Upper lobe of left lung (tissue), 6 donors: ENCODE measurements at places on chromosomes 7 and 10. TPM values are rescaled to one million over a fixed set of nuclear protein-coding genes. Genes with fewer than 3 reads are reported as not detected.

TRIM74 gene
- not detected for total RNA-seq

CYP2W1 gene
- total RNA-seq, result not detected

DNA sequence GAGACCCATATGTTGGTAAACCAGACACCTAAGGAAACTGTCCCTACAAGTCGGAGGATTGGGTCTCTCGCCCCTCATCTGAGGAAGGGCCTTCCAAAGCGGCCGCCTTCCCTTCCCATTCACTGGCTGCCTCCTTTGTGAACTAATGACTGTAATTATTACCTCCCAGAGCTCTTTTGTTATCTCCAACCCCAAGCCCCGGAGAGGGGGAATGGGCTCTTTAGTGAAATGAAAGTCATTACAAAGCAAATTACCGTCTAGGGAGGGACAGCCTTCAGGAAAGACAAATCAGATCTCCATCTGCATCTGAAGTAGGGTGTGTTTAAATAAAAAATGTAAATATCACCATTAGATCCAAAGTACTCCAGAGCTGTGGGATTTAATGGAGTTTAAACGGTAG is 2.6 kb upstream of the GAD2 start:
- no peak overlapping the region for H3K27ac ChIP-seq
- DNase-seq, result no peak
- H3K36me3 ChIP-seq, result no peaks in the 10 kb centered on the region
- no peak overlapping the region for H3K4me3 ChIP-seq

GRCh38 chr7:92133737-92134270 is 473 bp downstream of the CYP51A1 start:
- peak overlapping the region; percentile 90 for H3K27ac ChIP-seq
- DNase-seq, result peak; percentile 93
- no peaks in the 10 kb centered on the region for H3K36me3 ChIP-seq
- peak overlapping the region; percentile 93 for H3K4me3 ChIP-seq
- no peaks in the 10 kb centered on the region for H3K27me3 ChIP-seq

- H3K4me1 ChIP-seq, result peaks cover 27% of the 10 kb centered on the region
- H3K4me3 ChIP-seq, result no peak overlapping the region
- no peaks in the 10 kb centered on the region for H3K27me3 ChIP-seq
- DNase-seq, result no peak
These were observed 19.0 kb downstream of the TES start for GRCh38 chr7:116229366-116229765.
